ENCODE measurements at places on chromosomes 16 and 17.

DNA sequence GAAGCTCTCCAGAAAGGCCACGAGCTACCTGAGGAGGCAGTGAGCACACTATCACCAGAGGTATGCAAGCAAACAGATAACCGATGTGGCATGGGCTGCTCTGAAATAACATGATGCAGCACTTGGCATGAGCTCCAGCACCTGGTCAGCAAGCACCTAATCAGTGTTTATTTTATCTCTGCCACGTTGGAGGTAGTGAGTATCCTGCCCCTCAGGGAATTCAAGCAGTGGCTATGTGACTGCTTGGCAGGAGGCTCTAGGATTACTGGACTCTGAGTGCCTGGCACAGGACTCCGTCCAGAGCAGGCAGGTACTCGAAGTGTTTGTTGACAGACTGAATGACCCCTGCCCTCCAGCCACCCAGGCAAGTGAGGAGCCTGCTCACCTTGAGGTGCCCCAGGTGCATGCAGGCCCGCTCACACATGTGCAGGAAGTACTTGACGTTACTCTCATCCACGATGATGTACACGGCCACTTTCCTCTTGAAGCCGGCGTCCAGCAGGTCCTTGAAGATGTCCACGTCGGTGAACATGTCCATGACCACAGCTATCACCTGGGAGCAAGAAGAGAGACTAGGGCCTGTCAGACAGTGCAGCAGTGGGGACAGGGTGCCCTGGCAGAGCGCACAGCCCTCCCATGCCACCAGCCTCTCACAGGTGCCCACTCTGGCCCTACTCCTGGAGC is 16.6 kb downstream of the FAM83G start:
- DNase-seq = no peak

GRCh38 chr17:6780886-6781285 is 4.9 kb downstream of the FBXO39 start:
- no peak for DNase-seq

DNA sequence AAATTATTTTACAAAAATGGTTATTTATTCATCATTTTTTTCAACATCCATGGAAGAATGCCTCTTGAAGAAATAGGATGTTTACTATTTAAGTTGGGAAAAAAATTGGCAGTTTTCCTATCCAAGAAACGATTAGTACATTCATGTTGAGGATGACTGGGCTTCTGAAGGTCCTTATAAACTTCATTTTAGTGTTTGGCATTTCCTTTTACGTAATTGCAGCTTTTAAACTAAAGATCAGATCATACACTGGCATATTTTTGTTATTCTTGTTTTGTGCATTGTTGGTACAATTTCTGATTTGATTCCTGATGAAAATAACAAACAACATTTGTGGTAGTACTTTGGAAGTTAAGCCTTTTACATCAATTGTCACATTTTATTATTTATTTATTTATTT is 11.5 kb downstream of the KCNJ16 start:
- no peak for DNase-seq

DNA sequence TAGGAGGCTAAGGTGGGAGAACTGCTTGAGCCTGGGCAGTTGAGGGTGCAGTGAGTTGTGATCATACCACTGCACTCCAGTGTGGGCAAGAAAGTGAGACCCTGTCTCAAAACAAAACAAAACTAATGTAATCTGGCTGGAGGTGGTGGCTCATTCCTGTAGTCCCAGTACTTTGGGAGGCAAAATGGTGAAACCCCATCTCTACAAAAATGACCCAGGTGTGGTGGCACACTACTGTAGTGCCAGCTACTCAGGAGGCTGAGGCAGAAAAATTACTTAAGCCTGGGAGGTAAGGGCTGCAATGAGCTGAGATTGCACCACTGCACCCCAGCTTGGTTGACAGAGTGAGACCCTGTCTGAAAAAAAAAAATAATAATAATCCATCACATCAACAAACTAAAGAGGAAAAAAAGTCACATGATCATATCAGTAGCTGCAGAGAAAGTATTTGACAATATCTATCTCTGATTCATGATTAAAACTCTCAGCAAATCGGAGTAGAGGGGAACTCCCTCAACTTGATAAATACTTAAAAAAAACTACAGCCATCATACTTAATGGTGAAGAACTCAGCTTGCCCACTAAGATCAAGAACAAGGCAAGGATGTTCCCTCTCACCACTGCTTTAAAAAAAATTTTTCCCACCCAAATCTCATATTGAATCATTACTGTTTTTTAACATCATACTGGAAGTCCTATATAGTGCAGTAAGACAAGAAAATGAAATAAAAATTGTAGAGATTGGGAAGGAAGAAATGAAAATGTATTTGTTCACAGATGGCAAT is 31.0 kb downstream of the DHRS7B start:
- no peak for DNase-seq

- DNase-seq = no peak
Measured at GRCh38 chr17:56111706-56112485, 41.4 kb upstream of the ANKFN1 start.

DNA sequence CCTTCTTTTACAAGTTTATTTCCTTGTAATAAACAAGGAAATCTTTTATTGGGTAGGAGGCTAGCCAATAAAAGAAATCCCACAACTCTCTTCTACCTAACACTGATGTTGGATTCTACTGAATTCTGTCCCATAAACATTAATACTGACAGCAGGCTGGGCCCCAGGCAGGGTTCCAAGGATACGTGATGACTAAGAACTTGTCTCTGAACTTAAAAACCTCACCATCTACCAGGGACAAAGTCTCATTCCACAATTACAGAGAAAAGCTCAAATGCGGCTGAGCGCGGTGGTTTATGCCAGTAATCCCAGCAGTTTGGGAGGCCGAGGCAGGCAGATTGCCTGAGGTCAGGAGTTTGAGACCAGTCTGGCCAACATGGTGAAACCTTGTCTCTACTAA is 64.9 kb downstream of the ARHGAP17 start:
- no peak for DNase-seq

GRCh38 chr17:82696916-82697807 is 1.3 kb downstream of the RAB40B start:
- DNase-seq = no peak

- DNase-seq = no peak
Measured at GRCh38 chr17:48997103-48997826, at the start of gene IGF2BP1. Gene IGF2BP1 (plus strand): TSS chr17:48997385. CDS start chr17:48997746, 361 bp downstream.

GRCh38 chr16:4241928-4242283 is at the start of gene SRL:
Gene SRL (minus strand): TSS chr16:4242080. CDS start chr16:4242067, 13 bp downstream.
- no peak for DNase-seq

DNA sequence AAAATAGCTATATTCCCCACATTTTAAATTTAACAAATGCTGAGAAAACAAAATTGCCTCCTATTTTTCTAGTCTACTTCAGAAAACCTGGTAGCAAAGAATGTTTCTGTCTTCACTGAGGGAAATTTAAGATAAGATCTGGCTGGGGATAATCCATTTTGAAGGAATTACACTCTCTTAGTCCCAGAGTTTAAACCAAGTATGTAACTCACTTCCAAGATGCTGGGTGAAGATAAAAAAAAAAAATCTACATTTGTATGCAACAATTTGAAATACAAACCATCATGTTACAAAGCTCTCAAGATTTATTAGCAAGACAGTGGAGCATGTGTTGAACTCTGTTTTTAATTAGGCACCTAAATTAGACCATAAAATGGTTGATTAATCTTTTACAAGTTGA is 5.7 kb downstream of the HS3ST3B1 start:
- DNase-seq = no peak

GRCh38 chr16:426906-427249 is 1.4 kb downstream of the RAB11FIP3 start:
- no peak for DNase-seq

DNA sequence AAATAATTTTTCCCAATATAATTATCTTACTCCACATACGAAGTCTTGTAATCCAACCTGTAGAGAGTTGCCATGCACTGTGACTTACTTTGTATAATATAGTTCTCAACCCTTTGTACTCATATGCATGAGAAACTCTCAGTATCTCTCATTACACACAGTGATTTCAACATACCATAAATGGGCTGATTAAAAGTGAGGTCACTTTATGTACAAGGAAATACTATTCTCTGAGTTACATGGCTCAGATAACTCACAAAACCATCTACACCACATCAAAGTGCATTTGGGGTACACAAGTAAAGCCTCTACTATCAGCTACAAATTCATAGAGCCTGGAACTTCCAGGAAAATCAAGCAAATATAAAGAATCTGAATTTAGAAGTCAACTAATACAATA is 27.9 kb downstream of the SLFN12 start:
- DNase-seq = no peak

- no peak for DNase-seq
Measured at GRCh38 chr16:4700997-4701743, 7.8 kb downstream of the NUDT16L1 start.

- DNase-seq = no peak
Measured at GRCh38 chr16:75997606-75998005, 271.3 kb upstream of the CPHXL start.

GRCh38 chr17:61758430-61758829 is 104.9 kb downstream of the BRIP1 start:
- DNase-seq = no peak

DNA sequence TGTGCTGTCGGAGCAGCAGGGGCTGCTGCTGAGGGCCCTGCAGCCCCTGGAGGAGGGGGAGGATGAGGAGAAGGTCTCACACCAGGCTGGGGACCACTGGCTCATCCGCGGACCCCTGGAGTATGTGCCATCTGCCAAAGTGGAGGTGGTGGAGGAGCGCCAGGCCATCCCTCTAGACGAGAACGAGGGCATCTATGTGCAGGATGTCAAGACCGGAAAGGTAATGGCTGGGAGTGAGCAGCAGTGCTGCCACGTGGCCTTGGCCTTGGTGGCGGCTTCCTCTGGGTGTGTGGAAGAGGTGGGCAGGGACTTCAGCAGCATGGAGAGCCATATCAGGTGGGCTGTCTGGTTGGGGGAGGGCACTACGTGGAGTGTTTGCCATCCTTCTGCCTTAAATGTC is 20.0 kb downstream of the MVP start:
- DNase-seq = no peak

DNA sequence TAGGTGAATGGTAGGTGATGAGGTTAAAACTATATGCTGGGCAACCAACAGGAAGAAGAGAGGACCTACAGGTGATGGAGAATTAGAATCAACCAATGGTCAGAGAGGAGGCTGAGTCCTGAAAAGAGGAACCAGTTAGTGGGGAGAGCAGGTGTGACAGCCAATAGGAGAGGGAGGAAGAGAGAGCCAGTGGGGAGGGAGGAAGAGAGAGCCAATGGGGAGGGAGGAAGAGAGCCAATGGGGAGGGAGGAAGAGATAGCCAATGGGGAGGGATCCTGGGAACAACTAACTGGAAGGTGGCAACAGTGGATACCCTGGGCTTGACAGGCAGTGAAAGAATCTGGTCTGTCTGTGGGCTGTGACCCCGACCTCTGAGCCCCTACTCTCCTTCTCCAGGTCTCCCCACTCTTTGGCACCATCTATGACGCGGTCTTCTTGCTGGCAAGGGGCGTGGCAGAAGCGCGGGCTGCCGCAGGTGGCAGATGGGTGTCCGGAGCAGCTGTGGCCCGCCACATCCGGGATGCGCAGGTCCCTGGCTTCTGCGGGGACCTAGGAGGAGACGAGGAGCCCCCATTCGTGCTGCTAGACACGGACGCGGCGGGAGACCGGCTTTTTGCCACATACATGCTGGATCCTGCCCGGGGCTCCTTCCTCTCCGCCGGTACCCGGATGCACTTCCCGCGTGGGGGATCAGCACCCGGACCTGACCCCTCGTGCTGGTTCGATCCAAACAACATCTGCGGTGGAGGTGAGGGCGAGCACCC is 3.7 kb downstream of the GUCY2D start:
- no peak for DNase-seq

GRCh38 chr16:74679983-74680382 is 13.3 kb upstream of the RFWD3 start:
- no peak for DNase-seq
